Activated CD8-positive, alpha-beta T cell treated with anti-CD3 and anti-CD28 coated beads, Interleukin-2, amount 10 ng/mL, durations not matched to agents 7 days and 5 days (primary cell): ENCODE measurements at places on chromosomes 3 and 15. TPM values are rescaled to one million over a fixed set of nuclear protein-coding genes. Genes with fewer than 3 reads are reported as not detected.

- peak overlapping the region; percentile 82 for H3K27ac ChIP-seq
- H3K4me1 ChIP-seq: peaks cover 59% of the 10 kb centered on the region
- no peaks in the 10 kb centered on the region for H3K27me3 ChIP-seq
- peak; percentile 78 for DNase-seq
- peak overlapping the region; percentile 52 for H3K4me3 ChIP-seq
- H3K36me3 ChIP-seq: peaks cover 13% of the 10 kb centered on the region
Observed at GRCh38 chr3:187958432-187959003, 195.4 kb upstream of the LPP start.

Gene TMEM43
- 27.9 TPM for total RNA-seq

DNA sequence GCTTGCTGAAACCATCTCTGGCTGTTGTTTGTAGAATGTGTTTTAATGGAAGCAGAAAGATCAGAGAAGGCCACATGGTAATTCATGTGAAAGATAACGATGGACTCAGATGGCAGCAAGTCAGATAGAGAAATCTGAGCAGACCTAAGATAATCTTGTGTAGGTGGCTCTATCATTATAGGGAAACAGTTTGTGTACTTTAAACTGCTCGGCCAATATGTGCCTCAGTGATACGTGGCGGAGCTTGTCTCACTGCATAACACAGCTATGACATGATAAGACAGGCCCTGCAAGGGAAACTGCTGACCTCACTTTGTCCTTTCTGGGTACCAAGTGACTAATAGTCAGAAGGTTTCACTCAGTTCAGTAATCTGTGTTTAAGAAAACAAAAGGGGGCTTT lies 51.0 kb downstream of the MME start:
- DNase-seq: no peak
- H3K27ac ChIP-seq: no peak overlapping the region
- H3K27me3 ChIP-seq: no peaks in the 10 kb centered on the region
- H3K4me3 ChIP-seq: no peak overlapping the region
- no peaks in the 10 kb centered on the region for H3K4me1 ChIP-seq

DNA sequence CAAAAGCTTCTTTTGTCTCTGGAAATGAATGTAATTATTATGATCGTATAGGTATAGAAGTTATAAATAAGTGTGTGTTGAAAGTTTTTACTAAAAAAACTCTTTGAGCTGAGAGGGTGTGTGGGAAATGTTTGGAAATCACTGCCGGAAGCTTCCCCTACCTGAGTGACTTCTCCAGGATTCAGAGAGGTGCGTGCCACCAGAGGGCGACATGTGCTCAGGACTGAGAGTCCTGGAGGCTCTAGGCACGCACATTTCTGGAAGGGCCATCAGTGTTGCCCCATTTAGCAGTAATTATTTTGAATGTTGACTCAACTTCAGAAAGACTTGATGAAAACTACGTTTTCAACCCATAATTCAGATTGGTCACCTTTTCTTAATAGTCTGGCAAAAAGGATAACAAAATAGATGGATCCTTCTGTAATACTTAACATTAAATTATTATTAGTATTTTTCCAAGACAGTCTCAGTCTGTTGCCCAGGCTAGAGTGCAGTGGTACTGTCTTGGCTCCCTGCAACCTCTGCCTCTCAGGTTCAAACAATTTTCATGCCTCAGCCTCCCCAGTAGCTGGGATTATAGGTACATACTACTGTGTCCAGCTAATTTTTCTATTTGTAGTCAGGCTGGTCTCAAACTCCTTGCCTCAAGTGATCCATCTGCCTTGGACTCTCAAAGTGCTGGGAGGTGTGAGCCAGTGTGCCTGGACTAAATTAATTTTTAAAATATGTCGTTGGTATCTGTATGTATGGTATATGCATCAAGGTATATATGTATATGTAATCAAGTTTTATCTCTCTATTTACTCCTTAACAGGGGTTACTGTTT lies 34.5 kb downstream of the GPR171 start:
- H3K36me3 ChIP-seq: peaks cover 3% of the 10 kb centered on the region
- no peak overlapping the region for H3K4me3 ChIP-seq
- H3K4me1 ChIP-seq: peaks cover 49% of the 10 kb centered on the region
- no peak overlapping the region for H3K27ac ChIP-seq

DNA sequence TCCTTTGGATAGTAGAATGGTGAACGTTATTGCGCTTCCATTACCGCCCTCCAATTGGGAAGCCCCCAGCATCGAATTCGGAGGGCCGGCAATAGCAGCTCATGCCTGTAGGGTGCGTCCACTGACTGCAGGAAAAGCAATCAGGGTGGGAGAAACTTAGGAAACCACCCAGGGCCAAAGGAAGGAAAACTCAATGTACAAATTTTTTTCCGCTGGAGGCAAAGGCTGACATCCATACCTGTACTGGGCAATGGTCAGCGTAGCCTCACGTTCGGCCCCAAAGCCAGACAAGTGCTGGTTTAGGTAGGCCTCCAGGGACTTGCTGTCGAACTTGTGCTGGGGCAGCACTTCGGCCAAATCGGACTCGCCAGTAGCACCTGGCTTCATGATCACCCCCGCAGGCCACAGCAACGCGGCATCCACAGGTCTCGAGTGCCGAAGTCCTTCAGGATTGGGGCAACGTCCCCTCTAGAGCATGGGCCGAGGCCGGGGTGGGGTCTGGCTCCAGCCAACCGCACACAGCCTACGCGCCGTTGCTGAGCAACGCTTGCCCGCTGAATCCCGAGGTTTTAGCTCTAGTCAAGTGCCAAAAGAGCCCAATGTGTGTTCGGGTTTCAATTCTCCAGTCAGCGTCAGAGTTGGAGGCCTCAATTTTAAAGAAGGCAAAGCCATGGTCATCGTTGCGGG lies at the start of gene ACAD11:
TSS of gene ACAD11 (minus strand) at position 445 of the 687 bp plus-strand sequence. CDS start at position 387, 58 bp downstream.
- peak within 1 kb of the TSS; percentile 95 for H3K4me3 ChIP-seq
- peaks cover 38% of the 10 kb centered on the region for H3K4me1 ChIP-seq
- peak; percentile 46 for DNase-seq
- peaks cover 9% of the 10 kb centered on the region for H3K36me3 ChIP-seq
- no peaks in the 10 kb centered on the region for H3K27me3 ChIP-seq

- no peaks in the 10 kb centered on the region for H3K27me3 ChIP-seq
- no peaks in the 10 kb centered on the region for H3K36me3 ChIP-seq
- no peaks in the 10 kb centered on the region for H3K4me1 ChIP-seq
- DNase-seq: no peak
Observed at GRCh38 chr3:55512571-55513343, 25.7 kb upstream of the WNT5A start.

DNA sequence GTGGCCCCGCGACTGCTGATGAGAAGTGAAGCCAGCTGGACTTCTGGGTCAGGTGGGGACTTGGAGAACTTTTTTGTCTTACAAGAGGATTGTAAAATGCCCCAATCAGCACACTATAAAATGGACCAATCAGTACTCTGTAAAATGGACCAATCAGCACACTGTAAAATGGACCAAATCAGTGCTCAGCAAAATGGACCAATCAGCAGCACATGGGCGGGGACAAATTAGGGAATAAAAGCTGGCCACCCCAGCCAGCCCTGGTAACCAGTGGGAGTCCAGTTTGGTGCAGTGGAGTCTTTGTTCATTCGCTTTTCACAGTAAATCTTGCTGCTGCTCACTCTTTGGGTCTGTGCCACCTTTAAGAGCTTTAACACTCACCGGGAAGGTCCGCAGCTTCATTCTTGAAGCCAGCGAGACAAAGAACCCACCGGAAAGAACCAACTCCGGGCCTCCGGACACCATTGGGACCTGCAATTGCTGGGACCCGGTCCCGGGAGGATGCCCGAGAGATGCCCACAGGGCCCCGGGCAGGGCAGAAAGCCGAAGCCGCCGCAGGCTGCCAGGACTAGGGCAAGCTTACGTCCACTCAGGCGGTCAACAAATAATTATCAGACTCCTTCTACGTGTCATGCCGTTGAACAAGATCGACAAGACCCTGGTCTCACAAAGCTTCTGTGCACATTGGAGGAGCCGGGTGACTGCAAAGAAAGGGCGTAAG lies 8.3 kb upstream of the NR2E3 start:
- H3K4me1 ChIP-seq: no peaks in the 10 kb centered on the region
- no peak for DNase-seq
- no peaks in the 10 kb centered on the region for H3K36me3 ChIP-seq

DNA sequence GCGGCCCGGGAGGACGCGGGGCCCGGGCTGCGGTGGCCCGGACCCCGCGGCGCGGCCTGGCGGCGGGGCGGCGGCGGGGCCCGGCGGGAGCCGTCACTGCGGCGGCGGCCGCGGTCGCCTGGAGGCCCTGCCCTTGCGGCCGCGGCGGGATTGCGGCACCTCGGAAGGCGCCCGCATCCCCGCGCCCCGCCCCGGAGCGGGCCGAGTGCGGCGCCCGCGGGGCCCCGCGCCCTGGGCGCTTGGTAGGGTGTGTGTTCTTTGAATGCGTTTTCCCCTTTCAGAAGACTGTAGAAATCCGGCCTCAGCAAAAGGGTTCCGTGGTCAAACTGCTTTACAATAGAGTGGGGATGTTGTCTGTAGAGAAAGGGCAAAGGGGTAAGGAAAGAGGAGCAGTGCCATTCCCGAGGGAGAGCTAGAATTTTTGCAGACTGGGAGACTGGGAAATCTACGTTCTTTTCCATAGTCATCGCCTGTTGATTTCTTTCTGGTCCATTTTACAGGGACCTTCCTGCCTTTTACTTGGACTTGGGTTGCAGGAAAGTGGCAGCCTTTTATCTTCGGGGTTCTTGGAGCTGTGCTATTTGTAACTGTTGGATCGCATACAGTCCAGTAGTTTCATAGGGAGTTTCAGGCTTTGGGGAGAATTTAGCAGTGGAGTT lies 630 bp downstream of the SNRK start:
- peak overlapping the region; percentile 92 for H3K4me3 ChIP-seq
- DNase-seq: peak; percentile 47
- peaks cover 40% of the 10 kb centered on the region for H3K4me1 ChIP-seq
- H3K27ac ChIP-seq: peak overlapping the region; percentile 94
- peaks cover 5% of the 10 kb centered on the region for H3K27me3 ChIP-seq
- H3K36me3 ChIP-seq: peaks cover 35% of the 10 kb centered on the region

Gene KNG1
- total RNA-seq: not detected

Gene RHCG
- total RNA-seq: not detected

DNA sequence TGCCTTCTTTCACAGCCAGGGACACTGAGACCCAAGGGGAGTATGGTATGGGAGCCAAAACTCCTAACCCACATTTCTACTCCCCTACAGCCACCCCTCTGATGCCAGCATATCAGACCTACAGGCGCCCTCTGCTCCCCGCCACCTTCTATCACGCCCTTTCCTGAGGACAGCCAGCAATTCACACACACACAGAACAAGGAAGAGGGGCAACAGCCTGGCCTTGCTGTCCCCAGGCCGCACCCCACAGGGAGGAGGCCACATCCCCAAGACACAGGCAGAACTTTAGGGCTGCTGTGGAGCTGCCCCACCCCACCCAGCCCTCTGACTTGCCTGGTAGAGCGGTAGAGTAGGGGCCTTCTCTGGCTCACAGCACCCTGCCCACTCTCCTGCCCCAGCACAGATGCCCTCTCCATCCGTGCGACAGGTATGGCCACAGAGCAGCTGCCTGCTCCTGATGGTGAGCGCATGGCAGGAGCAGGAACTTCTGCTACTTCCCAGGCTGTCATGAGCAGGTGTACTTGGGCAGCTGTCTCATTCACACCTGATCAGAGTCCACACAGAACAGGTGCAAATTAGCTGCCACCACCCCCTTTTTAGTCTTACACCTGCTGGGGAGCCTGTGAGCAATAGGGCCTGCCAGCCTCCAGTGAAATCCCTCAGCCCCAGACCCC lies 33.4 kb downstream of the CCDC33 start:
- H3K36me3 ChIP-seq: no peaks in the 10 kb centered on the region
- H3K4me1 ChIP-seq: peaks cover 5% of the 10 kb centered on the region
- H3K27me3 ChIP-seq: peaks cover 10% of the 10 kb centered on the region
- DNase-seq: no peak

Gene PROK2
- 0.23 TPM for total RNA-seq

Gene CP
- total RNA-seq: not detected

Gene ZKSCAN7
- total RNA-seq: 2.9 TPM

DNA sequence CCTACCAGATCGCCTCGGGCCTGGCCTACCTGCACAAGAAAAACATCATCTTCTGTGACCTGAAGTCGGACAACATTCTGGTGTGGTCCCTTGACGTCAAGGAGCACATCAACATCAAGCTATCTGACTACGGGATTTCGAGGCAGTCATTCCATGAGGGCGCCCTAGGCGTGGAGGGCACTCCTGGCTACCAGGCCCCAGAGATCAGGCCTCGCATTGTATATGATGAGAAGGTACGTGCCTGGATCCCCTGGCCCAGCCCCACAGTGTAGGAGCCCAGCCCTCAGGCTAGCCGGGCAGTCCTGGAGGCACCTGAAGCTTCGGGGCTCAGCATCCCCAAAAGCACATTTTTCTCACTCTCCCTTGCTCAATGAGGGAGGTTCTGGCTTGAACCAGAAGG lies 135.8 kb downstream of the LRRK1 start:
- no peak overlapping the region for H3K4me3 ChIP-seq
- DNase-seq: peak; percentile 8
- peaks cover 5% of the 10 kb centered on the region for H3K27me3 ChIP-seq
- no peaks in the 10 kb centered on the region for H3K36me3 ChIP-seq
- H3K27ac ChIP-seq: no peak overlapping the region

DNA sequence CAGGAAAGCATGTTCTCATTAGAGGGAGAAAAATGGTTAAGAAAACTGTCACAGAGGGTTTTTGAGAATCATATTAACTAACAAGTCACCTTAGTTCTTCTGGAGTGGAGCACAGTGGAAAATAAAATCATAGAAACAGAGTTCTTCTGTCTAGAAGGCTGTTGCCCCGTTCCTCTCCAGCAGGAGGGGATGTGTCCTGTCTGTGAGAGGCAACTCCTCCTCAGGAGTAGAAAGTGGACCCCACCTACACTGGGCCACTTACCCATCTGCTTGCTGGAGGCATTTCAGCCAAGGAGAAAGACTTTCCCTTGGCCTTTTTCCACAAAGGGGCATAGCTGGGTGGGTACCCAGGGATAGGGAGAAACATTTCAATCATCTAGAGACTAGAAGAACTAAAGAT lies 106.6 kb downstream of the SSR3 start:
- peak; percentile 51 for DNase-seq
- no peak overlapping the region for H3K27ac ChIP-seq
- H3K36me3 ChIP-seq: no peaks in the 10 kb centered on the region

DNA sequence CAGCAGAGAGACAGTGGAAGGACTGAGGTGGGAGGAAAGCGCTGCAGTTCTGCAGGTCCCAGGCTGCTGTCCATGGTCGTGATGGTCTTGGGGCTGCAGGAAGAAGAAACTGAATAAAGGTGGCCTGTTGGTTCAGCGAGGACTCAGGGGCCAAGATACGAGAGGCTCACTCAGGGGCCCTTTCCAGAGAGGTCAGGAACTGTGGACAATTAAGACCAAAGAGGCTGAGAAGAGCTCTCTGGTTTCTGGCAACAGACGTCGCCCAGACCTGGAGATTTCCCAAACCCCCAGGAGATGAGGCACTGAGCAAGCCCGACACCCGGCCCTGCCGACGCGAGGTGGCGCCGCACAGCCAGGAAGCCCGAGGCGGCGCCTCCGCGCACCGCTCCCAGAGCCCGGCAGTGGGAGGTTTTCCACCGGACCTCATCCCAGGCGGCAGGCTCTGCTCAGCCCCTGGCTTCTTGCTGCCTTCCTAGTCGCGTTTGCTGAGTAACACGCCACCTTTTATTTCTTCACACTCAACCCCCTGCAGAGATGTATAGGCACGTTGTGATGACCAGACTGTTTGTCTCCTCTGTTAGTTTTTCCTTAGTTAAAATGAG lies 56.4 kb upstream of the ARRDC4 start:
- DNase-seq: peak; percentile 27
- no peaks in the 10 kb centered on the region for H3K36me3 ChIP-seq
- no peak overlapping the region for H3K4me3 ChIP-seq
